ENCODE measurements at places on chromosomes 5 and 9.

- no peak for DNase-seq
Observed at GRCh38 chr5:75622564-75622963, 11.3 kb downstream of the ANKDD1B start.

DNA sequence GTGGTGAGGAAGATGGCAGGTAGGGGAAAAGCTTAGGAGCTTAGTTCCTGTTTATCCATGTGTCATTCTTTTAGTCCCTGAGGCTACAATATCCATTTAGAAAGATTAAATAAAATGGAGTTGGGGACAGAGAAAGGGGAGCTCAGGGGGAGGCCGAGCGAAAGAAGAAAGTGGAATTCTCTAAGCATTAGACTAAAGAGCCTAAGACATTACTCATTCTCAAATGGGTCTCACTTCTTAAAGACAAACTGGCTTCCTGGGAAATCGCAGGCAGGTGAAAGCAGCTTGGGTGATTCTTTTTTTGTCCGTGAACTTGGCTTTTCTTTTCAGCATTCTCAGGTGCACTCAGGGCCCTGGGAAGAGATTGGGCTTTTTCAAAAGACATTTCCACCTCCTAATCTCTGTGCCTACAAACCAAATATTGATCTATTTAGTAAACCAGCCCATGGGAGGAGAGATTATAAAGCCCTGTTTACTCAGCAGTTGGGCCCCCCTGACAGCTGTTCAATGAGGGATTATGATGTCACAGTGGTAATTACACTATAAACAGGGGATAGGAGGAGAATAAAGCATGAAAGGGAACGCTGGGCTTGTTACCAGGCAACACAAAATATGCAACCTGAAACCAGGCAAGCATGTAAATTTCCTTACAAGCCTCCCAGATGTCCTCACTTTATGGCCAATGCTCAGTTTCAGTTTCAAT, 584.0 kb downstream of the ACTL7B start:
- peak; percentile 20 for DNase-seq

- no peak for DNase-seq
Observed at GRCh38 chr5:59685793-59686192, 207.7 kb downstream of the PDE4D start.

DNA sequence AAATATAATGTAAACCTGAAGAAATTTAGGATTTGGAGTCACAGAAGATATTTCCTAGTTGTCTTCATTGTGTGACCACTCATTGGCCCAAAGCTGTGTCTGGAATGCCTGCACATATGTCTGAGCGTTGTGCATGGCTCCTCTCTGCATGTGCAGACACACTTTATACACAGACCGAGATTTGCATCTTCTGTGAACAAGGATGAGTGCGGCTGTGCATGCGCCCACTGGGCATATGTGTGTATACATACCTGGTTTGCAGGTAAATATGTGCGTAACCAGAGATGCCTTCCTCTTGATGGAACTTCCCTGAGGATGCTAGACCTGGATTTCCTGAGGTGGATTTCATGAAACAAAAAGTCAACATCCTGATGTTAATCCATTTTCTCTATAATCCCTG, 19.1 kb downstream of the PHF2 start:
- no peak for DNase-seq

DNA sequence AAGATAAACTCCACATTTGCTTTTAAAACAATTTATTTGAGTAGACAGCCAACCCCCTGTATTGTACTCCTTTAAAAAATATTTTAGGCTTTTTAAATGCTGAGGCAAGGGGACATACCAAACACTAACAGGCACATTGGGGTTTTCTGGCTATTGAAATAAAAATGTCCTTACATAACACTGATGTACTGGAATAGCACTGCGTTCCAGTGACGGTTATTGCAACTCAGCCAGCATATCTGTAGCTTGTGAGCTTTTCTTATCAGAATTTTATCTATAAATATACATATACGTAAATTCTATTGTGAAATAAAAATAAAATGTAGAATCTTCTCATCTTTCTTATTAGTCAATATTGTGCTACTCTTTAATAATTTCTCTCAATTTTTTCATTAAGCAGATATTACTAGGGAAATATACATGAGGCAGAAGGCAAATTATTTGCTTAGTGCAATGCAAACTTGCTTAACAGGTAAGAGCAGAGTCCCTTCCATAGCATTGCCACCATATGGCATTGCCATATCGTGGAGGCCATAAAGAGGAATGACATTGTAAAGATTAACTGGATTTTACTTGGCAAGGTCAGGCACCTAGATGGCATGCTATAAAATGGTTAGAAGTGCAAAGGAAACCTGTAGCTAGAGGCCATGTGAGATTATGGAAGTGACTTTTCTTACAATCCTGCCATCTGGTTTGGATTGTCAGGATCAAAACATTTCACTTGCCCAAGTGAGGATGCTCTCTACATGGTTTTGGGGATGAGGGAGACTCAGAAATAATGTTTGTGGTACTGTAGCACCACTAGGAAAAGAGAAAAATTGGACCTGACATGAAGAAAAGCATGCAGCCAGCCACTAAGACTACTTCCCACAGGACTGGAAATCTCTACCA, 94.8 kb upstream of the CDKN2B start:
- no peak for DNase-seq

- peak; percentile 47 for DNase-seq
Observed at GRCh38 chr5:17217493-17218352, at the start of gene BASP1. BASP1 (plus strand) TSS chr5:17217631; CDS start chr5:17275217, 57,586 bp downstream.

- DNase-seq = no peak
Observed at GRCh38 chr9:77224746-77225312, 47.5 kb downstream of the VPS13A start.

- DNase-seq = no peak
Observed at GRCh38 chr5:43437062-43437660, 25.0 kb upstream of the CCL28 start.

DNA sequence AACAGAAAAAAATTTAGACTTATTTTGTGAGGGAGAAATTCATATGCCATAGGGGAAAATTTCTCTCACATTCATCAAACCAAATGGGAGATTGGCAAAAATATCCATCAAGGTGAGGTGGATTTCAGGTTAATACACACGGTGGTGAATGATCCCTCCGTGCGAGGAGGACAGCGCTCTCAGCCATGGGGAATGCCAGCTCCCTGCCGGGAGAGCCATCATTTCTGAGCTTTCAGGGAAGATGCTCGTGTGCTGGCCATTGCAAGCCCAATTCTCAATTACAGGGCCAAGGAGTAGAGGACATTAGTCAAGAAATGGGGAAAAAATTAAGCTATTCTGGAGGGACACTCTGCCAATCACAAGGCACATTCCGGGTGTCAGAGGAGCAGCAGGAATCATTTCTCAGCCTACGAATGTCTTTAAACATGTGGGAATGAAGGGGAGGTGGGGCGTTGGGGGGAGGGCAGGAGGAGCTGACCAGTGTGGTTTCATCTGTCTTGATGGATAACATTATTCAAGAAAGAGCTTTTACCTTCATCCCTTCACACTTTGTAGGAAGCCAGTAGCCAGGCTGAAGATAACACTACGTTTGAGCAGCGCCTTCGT, 165.5 kb downstream of the DAB2IP start:
- no peak for DNase-seq

GRCh38 chr9:110984890-110985437, 53.3 kb downstream of the LPAR1 start:
- no peak for DNase-seq

- DNase-seq = no peak
Observed at GRCh38 chr9:93826209-93826608, 128.9 kb downstream of the BARX1 start.
